ENCODE measurements at places on chromosomes 7 and 10. TPM values are rescaled to one million over a fixed set of nuclear protein-coding genes. Genes with fewer than 3 reads are reported as not detected.

The OR6B1 gene
- not detected for total RNA-seq

The CUZD1 gene
- 0.13 TPM for total RNA-seq

The AGK gene
- total RNA-seq: 23.3 TPM

DNA sequence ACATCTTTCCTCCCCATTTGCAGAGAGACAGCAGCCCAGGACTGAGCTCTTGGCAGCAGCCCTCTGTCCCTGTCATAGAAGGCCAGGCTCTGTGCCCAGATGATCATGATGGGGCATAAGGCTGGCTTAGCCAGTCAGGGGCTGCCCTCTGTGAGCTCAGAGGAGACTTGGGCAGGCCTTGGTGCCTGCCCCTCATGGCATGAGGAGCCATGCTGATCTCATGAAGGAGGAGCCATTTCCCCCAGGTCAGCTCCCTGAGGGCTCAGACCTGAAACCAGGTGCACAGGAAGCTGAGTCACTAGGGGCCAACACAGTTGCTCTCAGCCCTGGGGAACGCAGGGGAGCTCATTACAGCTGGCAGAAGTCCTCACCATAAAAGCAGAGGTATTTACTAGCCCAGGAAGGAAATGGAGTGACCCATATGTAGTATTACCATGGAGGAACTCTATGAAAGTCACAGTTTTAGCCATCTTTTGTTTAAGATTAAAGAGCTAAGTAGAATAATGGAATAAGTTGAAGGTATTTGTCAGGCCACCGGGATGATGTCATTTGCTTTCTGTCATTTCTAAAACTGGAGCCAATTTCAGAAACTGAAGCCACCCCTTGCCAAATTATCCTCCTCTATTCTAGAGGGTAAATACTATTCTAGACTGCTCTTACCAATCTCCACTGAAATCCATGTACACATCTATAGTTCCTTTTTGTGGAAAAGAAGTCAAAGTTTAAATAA is 362.4 kb upstream of the ZNF32 start:
- peak; percentile 13 for DNase-seq

- DNase-seq: no peak
Observed at GRCh38 chr7:6433784-6434615, 13.8 kb downstream of the DAGLB start.

All from MG63 (cell line).